G401 (cell line): ENCODE measurements at places on chromosomes 1 and 21. TPM values are rescaled to one million over a fixed set of nuclear protein-coding genes. Genes with fewer than 3 reads are reported as not detected.

The GPR37L1 gene
- not detected in 2 replicates for total RNA-seq

The KLF18 gene
- not detected in 2 replicates for total RNA-seq

The SPAG17 gene
- 11.0 and 11.2 TPM in 2 replicates for total RNA-seq

The KRTAP19-3 gene
- total RNA-seq, result not detected in 2 replicates

DNA sequence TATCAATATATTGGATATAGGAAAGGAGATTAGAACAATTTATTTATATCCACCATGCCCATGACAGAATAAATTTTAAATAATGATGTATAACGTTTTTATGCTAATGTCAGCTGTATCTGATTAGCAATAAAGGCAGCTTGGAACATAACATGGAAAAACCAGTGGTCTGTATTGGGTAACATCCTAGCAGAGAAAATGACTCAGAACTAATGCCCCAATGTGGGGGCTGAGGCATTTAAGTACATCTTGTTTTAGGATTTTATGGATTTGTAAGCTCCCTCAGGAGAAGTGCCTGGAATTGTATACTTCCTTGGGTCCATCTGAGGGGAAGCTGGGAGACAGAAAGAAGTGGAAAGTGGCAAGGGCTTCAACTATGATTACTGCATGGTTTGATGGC is 82.3 kb downstream of the HMCN1 start:
- no peak for DNase-seq

DNA sequence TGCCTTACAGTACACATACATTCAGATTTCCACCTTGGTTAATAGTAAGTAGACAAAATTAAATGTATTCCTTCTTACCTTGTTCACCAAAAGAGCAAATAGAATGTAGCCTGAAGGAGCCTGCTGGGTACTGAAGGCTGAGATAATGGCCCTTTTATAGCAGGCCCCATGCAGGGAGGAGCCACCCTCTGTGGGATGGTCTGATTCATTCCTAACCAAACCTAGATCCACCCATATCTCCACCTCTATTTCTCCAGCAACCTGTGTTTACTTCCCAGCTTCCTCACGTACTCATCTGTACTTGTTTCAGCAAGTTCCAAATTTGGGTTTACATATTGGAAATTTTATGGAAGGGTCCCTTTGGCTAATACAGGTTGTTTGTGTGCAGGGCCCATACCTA is at the start of gene FLG:
TSS of gene FLG (minus strand) at position 129 of the 400 bp plus-strand sequence. CDS start 9,783 bp downstream, outside the sequence.
- DNase-seq, result no peak

- DNase-seq, result no peak
Observed at GRCh38 chr1:58942759-58943191, 158.9 kb upstream of the JUN start.

- no peak for DNase-seq
Observed at GRCh38 chr1:58741678-58742553, 41.9 kb downstream of the JUN start.

DNA sequence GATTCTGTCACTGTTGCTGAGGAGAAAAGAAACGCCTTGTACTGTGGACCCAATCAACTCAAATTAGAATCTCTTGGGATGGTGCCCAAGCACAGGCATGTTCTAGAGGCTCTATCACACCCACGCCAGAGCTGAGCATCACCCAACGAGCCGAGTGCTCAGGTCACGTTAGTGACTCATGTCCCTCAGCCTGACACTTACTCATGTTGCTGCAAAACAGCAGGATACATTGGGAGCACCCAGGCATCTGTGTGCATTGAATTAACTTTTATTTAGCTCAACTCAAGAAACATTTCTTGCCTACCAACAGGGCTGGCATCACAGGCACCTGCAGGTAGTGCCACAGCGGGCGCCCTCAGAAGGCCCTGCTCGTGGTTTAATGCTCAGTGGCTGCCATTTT is 149.8 kb downstream of the ETS2 start:
- no peak for DNase-seq
